ENCODE measurements at places on chromosomes 3 and 15.

GRCh38 chr3:46123646-46124045 is 84.5 kb downstream of the CCR1 start:
- DNase-seq = no peak

GRCh38 chr3:119681279-119681678 is 4.1 kb upstream of the COX17 start:
- no peak for DNase-seq

DNA sequence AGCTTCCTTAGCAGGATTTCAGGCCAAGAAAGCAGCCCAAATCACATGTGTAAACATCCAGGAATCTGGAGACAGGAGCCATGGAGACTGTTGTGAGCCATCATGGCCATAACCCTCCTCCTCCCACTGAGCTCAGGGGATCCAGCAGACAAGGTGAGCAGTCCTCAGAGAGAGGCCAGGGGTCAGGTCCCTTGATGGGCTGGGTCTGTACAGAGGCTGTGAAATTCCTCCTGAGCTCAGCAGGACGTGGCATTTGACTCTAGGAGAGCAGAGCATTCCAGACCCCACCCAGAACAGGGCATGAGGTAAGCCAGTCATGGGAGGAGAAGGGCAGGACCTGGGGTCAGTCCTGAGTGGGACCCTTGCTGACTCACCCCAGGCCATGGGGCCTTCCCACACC is 67.0 kb upstream of the ACAN start:
- DNase-seq = no peak

DNA sequence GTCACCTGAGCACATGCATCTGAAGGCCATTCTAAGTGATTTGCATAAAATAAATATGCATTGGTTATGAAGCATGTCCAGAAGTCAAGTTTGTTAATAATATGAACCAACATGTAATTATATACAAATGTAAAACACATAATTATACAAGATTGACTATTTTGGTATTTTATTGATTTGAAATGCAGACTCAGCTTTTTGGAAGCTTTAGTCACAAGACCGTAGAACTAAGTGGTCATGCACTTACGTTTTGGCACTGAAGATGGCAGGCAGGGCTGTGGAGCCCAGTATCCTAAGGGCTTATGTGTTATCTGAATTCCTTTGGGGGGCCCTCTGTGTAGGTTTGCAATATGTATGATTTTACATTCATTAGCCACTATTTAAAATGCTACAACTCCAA is 5.0 kb downstream of the CHRNA7 start:
- DNase-seq = no peak

DNA sequence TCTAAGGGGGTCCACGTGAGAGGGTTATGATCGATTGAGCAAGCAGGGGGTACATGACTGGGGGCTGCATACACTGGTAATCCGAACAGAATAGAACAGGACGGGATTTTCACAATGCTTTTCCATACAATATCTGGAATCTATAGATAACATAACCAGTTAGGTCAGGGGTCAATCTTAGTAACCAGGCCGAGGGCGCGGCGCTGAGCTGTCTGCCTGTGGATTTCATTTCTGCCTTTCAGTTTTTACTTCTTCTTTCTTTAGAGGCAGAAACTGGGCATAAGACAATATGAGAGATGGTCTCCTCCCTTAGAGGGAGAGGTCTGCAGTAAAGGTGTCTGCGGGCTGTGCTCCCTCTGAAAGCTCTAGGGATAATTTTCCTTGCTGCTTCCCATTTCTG is 261.3 kb downstream of the XXYLT1 start:
- no peak for DNase-seq

GRCh38 chr3:152269831-152270734 is 1.4 kb downstream of the MBNL1 start:
- DNase-seq = no peak

GRCh38 chr3:66904831-66905493 is 93.1 kb upstream of the KBTBD8 start:
- DNase-seq = no peak

GRCh38 chr3:62145086-62145757 is 228.1 kb downstream of the FEZF2 start:
- no peak for DNase-seq

DNA sequence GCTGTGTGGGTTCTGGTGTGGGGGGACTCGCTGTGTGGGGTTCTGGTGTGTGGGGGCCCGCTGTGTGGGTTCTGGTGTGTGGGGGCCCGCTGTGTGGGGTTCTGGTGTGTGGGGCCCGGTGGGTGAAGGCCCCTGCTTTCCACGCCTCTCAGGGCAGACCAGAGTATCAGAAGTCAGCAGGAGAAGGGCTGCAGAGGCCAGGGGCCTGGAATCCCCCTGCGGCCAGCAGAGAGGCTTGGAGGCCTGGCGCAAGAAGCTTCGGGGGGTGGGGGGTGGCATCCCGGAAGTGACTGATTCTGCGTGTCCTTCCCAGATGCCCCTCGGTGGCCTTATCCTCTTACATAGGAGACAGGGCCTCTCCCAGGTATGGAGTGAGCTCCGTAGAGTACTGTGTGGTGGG is 37.4 kb downstream of the TNK2 start:
- DNase-seq = no peak

DNA sequence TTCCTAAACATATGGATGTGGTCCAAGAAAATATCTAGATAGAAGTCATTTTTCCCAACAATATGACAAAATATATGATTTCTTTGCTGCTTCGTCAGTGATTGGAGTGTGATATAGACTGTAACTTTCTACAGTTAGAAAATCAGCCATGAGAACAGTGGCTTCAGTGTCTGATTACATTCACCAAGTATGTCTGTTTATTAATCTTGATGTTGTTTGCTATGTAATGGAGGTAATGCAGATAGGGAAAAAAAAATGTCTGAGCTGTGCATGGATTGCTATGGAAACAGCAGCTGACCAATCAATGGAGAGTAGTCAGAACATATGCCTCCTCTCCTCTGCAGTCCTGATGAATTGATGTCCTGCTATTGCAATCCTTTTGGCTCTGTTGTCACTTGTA is 72.3 kb upstream of the GAP43 start:
- DNase-seq = no peak

GRCh38 chr3:56291953-56292352 is 176.3 kb downstream of the ERC2 start:
- DNase-seq = no peak

- no peak for DNase-seq
These were observed 6.8 kb downstream of the UBE3A start for GRCh38 chr15:25431836-25432561.

DNA sequence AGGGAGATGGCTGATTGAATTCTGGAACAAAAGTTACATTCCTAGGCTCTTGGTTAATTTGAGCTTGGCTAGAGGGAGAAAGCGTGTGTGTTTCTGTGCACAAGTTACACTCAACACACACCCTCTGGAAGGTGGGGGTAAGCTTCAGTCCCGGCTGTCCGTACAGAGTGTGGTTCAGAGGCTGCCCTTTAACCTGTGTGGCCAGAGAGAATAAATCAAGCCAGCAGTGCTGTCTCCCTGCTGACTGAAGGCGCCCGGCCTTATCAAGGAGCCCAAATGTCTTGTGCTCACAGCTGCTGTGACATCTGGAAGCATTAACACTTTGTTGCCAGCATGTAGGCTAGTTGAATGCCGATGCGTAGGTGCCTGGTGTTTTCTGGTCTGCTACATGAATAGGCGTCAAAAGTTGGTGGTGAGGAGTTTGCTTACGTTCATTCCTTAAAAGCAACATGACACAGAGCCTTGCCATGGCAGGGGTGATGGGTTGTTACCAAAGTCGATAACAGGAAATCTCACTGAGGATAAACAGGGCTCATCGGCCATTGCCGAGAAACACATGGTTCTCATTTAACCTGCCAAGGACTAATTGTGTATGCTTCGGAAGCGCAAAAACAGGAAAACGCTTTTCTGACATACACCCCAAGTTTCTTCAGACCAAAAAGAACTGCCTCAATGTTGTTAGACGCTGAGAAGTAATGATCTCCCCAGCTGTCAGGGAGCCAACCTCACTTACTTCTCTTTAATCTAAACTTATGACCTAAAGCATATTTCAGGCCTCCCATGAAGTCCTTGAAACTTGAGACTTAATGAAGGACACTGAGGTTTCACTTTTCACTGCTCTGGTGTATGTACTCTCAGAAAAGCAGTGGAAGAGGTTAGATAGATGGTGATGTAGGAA is 95.8 kb upstream of the CTDSPL start:
- DNase-seq = no peak

GRCh38 chr3:167110901-167111300 is 269.2 kb downstream of the ZBBX start:
- no peak for DNase-seq

DNA sequence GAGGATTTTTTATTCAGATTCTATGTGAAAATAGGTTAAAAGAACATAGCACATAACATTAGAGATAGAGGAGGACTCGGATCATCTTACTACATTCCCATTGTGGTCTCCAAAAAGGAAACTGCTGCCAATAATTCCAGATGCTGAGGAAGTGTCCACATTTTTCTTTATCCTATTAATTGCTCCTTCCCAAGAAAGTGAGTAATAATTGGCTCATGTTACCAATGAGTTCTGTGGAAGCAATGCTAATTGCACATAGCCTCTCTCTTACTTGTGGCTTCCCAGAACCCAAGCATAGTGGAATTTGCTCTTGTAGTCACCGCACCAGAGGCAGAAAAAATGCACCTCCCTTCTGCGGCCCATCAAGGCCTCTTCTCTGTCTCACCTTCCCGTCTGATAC is 208.4 kb downstream of the PLOD2 start:
- peak; percentile 15 for DNase-seq

- DNase-seq = no peak
These were observed 4.5 kb upstream of the RPL24 start for GRCh38 chr3:101690972-101691371.

All from AG04450 (cell line).